ENCODE measurements at places on chromosomes 13 and 19.

GRCh38 chr13:96780105-96780504 lies 214.2 kb downstream of the OXGR1 start:
- DNase-seq, result no peak

GRCh38 chr13:110217085-110217484 lies 89.9 kb downstream of the COL4A1 start:
- DNase-seq, result no peak

- no peak for DNase-seq
Observed at GRCh38 chr13:27140060-27140459, 31.6 kb downstream of the USP12 start.

DNA sequence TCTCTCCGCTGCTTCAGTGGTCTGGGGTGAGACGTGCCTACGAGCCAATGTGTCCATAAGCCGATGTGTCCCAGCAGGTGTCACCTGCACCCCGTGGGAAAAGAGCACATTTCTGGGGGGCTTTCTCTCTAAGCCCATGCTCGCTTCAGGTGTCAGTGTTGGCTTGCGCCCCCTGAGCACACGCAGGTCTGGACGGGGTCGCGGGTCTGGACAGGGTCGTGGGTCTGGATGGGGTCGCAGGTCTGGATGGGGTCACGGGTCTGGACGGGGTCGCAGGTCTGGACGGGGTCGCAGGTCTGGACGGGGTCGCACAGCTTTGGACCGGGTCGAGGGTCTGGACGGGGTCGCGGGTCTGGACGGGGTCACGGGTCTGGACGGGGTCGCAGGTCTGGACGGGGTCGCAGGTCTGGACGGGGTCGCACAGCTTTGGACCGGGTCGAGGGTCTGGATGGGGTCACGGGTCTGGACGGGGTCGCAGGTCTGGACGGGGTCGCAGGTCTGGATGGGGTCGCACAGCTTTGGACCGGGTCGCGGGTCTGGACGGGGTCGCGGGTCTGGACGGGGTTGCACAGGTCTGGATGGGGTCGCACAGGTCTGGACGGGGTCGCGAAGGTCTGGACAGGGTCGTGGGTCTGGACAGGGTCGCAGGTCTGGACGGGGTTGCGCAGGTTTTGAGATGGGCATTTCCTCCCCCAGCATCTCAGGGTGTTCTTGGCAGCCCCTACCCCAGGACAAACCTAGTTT lies 24.5 kb upstream of the TFDP1 start:
- DNase-seq, result peak; percentile 44

DNA sequence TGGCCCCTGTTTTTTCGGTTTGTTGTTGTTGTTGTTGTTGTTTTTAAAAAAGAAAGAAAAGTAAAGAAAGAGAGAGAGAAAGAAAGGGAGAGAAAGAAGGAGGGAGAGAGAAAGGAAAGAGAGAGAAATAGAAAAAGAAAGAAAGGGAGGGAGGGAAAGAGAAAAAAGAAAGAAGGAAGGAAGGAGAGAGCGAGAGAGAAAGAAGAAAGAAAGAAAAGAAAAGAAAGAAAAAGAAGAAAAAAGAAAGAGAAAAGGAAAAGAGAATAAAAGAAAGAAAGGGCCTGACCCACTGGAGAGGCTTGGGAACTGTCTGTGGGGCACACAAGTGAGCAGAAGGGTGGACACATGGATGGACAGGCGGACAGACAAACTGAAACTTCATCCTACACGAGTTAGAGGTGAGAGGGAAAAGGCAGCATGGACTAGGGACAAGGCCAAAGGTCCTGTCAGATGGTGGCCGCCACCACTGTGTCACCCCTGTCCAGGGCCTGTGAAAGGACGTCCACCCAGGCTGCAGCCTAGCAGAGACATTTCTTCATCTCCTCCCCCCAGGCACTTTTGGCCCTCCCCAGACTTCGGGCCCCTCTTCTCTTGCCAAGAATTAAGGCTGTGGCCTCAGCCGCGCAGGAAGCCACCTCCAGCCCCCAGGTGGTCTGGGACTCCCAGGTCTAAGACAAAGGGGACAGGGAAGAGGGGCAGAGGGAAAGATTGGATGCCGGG lies 9.1 kb upstream of the BCAM start:
- no peak for DNase-seq

DNA sequence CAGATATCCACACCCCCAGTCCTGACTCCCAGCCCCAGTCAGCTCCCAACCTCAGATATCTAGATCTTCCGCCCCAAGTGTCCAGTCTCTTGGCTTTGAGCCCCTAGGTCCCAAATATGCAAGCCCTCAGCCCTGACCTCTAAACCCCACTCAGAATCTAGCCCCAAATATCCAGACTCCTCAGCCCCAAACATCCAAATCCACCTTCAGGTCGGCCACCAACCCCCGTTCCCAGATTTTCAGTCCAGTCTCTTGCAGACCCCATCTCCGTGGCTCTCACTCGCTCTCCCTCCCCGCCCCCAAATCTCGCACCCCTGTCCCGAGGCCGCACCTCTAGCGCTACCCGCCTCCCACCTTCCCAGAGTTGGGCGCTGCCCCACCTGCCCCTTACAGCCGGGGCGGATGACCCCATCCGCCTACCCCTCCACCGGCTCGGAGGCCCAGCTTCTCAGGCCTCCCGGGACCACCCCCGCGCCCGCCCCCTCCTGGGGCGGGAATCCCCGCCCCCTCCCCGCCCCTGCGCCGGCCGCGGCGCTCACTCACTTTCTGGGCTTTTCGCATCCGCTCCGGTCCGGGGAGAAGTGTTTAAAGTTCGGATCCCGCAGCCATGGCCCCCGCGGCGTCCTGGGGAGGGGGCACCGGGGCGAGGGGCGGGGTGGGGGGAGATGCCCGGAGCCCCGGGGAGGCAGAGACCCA lies 604 bp downstream of the ERFL start:
- peak; percentile 78 for DNase-seq

DNA sequence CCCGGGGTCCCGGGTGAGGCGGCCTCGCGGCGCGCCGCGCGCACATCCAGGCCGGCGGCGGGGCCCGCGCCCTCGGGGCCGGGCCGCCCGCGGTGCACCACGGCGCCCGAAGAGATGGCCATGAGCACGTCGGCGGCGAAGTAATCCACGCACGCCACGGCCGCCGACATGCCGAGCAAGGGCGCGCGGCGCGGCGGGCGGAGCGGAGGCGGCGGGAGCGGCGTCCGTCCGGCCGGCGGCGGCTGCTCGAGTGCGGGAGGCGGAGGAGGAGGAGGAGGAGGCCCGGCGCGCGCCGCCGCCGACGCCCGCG lies at the start of gene KLF16:
TSS of gene KLF16 (minus strand) at position 252 of the 310 bp plus-strand sequence. CDS start at position 170, 82 bp downstream.
- no peak for DNase-seq

GRCh38 chr19:6685482-6685881 lies 15.5 kb upstream of the TNFSF14 start:
- no peak for DNase-seq

- no peak for DNase-seq
Observed at GRCh38 chr13:31870511-31870910, 131.2 kb downstream of the RXFP2 start.

DNA sequence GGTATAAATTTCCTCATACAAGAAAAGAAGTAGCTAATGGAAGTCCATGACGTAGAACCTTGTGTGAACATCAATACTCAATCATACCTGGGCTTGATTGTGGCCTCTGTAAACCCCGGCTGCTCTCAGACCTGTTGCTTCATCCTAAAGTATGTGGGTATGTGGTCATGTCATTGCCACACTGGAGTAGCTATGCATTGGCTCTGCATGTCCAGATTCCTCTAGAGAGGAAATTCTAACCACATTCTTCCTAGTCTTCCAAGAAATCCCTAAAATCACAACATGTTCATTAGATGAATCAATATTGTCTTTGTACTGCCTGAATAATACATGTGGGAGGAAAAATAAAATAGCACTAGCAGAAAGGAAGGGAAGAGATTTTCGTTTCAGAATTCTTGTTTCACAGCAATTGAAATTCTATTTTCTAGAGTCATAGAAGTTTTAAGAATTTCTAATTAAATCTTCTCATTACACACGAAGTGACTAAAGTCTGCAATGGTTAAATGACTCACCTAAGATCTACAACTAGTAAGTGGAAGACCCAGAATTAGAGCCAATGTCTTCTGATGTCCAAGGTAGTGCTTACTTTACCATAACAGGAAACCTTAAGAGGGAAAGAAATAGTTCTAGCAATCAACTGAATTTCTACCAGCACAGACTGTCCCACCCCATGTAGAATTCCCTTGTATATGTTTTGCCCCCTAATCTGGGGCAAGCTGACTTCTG lies 28.0 kb downstream of the RXFP2 start:
- DNase-seq, result no peak

DNA sequence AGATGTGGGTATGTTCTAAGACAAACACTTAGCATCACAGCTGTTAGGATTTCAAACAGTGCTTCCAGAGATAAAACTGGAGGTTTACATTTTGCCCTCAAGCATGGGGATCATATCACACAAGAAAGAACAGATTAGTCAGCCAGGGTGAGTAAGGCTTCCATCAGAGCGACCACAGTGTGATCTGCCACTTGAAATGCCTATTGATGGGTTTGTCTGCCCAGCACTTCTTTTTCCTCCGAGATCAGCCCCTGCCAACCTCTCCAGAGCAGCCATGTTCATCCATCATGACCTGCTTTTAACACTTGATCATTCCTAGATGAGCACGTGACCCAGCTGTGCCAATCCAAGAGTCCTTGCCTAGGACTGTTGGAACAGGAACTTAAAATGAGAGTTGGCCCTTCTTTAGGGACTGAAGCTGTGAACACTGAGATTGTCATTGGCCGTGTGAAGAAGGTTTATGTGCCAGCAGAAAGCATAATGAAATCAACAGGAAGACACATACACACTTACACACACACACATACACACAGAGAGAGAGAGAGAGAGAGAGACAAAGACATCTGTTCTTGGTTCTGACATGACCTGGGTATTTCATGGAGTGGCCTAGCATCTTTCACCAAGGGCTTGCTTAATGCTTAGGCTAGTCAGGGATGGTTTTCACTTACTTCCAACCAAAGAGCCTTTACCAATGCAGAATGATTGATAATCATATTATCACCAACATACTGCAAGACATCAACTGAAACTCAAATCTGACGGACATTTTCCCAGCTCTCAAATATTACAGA lies 5.2 kb upstream of the CEBPG start:
- no peak for DNase-seq

- DNase-seq, result no peak
Observed at GRCh38 chr13:33322543-33322809, 36.9 kb upstream of the STARD13 start.

DNA sequence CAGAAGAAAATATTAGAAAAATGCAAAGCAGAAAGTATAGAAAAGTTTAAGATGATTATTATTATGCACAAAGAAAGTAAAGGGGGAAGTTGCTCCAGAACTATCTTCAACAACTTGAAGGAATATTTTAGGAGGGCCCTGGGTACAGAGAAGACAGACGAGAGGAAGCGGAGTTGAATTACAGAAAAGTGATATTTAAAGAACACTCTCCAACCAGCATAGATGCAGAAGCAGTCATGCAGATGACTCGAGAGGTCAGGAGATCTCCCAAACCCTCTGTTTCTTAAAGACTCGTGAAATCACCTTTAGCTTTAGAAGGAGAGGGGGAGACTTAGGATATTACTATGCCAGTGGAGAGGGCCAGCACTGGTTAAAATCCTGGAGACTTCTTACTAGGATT lies 8.5 kb upstream of the SHISA2 start:
- DNase-seq, result no peak

- DNase-seq, result no peak
Observed at GRCh38 chr13:77388944-77389624, 62.2 kb upstream of the MYCBP2 start.

DNA sequence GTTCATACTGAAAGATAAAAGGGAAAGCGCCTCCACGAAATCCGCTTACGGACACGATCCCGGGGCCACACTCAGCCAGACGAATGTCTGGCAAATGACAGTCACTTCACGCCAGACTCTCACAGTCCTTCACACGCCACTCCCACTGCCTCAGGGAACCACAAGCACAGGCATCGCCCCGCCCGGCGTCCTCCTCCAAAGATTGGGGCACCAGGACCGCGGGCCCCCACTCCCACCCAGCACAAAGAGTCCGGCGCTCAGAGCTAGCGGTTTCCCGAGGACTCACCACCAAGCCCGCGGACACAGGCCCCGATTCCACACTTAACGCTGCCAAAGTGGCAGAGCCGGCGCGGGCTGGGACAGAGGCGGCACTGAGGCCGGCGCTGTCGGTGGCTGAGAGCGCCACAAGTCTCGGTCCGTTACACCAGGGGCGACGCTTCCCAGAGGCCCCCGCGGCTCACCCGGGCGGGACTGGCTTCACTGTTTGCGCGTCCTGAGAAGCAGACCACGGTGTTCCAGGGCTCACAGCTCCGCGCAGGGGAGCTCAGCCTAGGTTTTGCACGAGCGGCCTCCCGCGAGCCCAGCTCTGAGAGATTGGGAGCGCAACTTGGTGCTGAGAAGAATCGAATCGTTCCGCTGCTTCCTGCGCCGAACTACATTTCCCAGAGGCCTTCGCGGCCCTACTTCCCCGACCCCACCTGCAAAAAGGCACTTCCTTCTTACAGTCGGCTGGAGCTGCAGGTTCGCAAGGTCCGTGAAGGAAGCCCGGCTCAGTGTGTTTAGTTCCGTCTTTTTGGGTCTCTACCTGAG lies at the start of gene ZNF569:
TSS of gene ZNF569 (minus strand) at position 647 of the 810 bp plus-strand sequence. CDS start 22,523 bp downstream, outside the sequence.
- DNase-seq, result peak; percentile 96

DNA sequence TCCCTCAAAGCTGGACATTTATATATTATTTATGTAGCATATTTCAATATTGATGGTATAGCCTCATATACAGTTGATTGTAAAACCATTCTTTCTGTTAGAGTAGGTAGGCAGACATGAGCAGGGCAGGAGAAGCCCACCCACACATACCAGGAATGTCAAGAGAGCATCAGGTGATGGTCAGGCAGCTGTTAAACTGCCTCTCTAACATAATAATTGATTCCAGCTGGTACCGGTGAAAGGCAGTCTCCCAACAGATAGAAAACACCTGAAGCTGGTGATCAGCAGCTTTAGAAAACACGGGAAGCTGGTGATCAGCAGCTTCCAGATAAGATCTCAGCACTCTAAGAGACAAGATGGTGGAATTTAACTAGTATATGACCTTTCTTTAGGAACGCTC lies 132.9 kb downstream of the SLITRK6 start:
- DNase-seq, result no peak

DNA sequence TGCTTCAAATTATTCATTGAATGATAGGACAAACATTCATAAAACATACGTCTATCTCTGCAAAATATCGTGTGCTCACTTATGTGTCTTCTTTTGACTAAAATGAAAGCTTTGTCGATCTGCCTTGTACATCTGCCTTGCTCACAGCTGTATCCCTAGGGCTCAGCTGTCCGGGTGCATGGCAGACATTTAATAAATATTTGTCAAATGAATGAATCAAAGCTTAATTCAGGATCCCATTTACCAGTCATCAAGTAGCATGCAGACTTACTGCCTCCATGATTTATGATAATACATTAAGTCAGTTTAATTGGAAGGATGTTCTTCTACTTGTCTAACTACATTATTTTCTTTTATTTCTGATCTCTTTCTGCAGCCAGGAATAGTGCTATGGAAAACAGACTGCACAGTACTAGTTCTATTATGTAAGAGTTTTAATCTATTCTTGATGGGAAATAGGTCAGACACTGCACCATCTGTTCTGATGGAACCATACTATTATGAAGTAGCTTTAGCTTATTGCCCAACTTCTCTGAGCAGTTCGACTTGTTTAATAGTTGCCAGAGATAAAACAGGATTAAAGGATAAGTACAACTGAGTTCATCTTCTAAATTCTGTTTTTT lies 13.2 kb downstream of the SLC46A3 start:
- no peak for DNase-seq

All from activated effector memory CD4-positive, alpha-beta T cell treated with anti-CD3 and anti-CD28 coated beads, Interleukin-2, amount 50 U/mL, for 16 hours (primary cell).